ENCODE measurements at places on chromosomes 5 and 9.

- DNase-seq, result no peak
Measured at GRCh38 chr5:23223846-23224245, 283.6 kb upstream of the PRDM9 start.

DNA sequence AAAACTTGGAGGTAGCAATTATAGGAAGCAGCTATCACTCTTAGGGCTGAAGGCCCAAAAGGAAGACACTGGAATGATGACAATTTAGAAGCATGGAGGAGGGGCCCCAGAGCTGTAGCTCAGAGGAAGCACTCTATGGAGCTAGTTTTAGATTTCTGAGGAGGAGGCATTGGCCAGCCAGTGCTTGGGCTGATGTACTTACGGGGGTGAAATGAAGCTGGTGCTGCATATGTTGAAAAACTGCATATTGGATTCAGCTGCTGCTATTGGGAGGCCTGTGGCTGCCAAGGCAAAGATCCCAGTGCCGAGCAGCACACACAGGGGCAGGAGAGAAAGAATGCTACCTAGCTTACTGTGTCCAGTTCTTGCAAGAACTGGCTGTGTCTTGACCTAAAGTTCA, 53.9 kb upstream of the HMHB1 start:
- DNase-seq, result no peak

- no peak for DNase-seq
Measured at GRCh38 chr9:137406085-137406760, 16.7 kb downstream of the EXD3 start.

GRCh38 chr5:1103093-1103492, 8.8 kb downstream of the SLC12A7 start:
- DNase-seq, result no peak

DNA sequence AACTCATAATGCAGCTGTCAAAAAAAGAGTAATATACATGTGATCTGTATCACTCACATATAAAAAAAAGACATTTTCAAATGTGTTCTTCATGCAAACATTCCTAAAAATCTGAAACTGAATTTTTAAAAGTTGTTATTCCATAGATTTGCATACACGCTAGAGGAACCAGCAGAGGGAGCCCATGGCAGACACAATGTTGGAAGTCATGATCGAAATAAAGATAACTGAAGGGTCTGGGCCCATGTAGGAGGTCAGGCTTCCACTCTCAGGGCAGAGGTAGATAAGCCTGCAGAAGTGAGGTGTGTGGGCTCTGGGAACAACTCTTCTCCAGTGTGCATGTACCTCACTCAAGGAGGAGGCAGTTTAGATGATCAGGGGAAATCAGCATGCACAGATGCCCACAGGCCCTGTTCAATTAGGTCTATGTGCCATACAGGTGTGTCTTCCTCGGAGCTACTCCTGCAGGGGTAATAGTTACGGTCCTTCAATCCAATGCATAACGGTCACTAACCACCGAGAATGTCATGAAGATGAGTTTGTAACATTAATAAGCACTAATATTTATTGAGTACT, 208.6 kb downstream of the EPB41L4A start:
- DNase-seq, result peak; percentile 21

DNA sequence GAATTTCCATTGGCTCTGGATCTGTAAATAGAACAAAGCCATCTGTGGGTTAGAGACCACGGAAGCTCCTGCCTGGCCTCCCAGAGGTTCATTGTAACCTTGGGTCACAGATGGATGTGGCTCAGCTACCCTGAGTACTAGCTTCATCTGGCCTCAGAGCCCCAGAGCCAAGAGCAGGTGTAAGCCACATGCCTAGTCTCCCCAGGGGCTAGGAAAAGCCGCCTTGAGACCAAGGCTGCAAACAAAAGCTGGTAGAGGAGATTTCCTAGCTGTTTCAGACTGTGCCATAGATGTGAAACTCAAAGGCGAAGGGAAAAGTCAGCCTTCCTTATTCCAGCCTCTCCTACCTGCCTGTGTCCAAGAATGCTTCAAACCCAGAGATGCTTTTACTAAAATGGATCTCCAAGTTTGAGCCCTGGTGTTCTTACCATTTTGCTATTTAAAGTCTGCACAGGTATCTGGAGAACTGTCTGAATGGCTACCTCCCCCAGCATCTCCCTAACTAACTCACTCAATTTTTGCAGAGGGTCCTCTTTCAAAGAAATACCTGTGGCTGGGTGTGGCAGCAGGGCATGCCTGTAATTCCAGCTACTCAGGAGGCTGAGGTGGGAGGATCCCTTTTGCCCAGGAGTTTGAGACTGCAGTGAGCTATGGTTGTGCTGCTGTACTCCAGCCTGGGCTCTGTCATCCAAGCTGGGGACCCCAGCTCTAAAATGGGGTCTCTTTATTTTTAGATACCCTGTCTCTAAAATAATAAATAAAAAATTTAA, 42.3 kb upstream of the MAP1B start:
- peak; percentile 54 for DNase-seq

GRCh38 chr5:113909782-113910181, 396.3 kb downstream of the YTHDC2 start:
- DNase-seq, result no peak

DNA sequence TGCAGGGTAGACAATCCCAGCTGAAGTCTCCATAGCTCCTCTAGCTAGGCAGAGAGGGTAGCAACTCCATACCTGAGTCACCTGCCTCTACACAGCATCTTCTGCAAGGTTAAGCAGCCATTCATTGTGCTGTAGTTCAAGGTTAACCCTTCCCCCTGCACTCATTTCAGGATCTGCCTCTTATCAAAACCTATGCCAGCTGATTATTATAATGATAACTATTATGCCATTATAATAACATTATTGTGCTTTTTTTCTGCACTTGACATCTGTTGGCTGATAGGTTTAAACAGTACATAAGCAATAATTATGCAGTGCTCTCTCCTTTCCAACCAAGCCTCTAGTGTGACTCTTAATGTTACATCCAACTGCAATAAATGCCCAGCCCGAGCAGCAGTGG, 17.3 kb downstream of the SIL1 start:
- DNase-seq, result no peak

- DNase-seq, result no peak
Measured at GRCh38 chr9:105330201-105330600, 85.8 kb downstream of the SLC44A1 start.

- no peak for DNase-seq
Measured at GRCh38 chr9:107942291-107942690, 452.7 kb upstream of the KLF4 start.

GRCh38 chr9:83754383-83754977, 46.7 kb upstream of the UBQLN1 start:
- no peak for DNase-seq

GRCh38 chr9:87890837-87891236, 8.2 kb downstream of the SPATA31E1 start:
- DNase-seq, result no peak

DNA sequence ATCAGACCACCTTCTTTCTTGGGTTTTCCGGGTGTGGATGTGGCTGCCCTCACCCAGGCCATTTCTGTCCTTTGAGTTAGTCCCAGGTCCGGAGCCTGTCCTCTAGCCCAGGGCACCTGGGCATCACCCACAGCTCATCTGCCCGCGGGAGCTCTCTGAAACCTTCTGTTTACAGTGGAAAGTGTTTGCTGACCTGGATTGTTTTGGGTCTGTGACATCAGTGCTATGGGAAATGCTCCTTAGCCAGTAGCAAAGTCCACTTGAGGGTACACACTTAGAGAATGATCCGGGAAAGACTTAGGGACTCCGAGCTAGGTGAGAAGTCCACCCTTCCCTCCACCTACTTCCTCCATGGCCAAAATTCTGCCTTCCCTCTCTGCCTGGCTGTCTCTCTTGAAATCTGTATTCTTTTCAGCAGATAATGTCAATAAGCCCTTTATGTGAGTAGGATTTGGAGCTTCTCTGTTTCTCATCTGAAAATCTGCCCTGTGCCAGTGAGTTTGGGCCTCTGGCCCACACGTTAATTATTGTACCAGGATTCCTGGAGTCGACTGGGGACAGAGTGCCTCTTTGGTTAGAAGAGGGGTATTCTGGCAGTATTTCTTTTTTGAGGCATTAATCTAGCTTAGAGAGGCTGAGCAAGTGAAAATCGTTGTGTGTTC, 19.9 kb downstream of the ABLIM3 start:
- DNase-seq, result peak; percentile 93

DNA sequence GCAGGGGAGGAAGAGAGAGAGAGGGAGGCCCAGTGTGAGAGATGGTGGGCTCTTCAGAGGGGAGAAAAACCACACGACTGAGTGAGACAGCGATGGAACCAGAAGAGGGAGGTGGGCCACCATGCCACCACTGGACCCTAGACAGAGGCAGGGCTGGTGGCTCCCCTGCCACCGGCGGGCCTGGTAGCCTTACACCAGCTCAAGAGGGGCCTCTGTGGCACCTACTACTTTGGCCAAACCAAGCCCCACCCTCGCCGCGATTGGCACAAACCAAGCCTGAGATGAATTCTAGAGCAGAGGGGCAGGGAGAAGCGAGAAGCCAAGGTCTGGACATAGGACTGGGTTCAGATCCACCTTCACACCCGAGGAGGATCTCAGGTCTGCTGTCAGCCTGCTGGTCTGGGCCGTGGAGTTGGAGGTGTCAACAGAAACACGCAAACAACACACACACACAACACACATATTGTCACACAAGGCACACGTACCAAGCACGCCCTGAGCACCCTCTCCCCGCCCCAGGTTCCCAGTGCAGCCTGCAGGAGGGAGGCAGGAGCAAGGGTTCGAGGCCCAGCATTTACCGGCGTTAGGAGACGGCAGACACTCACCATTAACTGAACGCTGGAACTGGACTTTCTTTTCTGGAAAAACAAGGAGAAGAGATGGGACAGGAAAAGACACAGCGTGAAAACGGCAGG, 49.4 kb downstream of the SLC6A7 start:
- no peak for DNase-seq

DNA sequence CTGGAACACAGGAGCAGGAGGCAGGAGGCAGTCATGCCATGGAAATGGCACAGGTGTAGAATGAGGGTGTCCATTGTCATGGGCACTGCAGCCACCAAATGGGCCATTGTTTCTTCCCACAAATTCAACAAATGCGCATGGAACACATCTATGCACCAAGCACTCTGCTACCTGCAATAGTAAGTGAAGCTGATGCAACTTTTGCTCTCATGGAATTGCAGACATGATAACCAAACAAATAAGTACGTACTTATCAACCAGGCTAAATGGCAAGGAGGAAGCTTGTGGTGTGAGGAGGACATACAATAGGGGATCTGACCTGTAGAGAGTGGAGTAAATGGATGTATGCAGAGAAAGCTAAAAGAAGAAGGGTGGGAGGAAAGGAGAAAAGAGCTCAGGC, 116.8 kb downstream of the TRIM36 start:
- no peak for DNase-seq

DNA sequence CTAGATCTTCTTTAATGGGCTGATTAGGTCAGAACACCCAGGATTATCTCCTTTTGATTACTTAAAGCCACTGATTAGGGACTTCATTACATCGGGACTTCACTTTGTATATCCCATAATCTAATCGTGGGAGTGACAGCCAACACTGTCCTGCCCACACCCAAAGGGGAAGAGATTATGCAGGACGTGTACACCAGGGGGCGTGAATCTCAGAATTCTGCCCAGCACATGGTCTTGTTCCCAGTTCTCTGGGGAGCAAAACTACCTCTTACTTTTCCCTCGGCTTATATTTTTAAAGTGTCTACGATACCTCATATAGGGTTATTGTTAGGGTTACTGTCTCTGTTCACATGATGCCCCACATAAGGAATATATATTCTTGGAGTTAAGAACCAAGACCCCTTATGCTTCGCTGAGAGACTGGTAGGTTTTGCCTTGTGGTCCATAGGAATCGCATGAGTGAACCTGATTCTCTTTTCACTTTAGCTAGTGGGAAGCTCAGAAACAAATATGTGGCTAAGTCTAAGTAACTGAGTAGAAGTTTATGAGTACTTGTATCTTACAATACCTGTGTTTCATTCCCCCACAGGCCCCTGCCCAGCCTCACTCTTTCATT, 192.7 kb downstream of the GNA14 start:
- peak; percentile 13 for DNase-seq

GRCh38 chr5:37929791-37930190, 90.0 kb upstream of the GDNF start:
- no peak for DNase-seq

- peak; percentile 75 for DNase-seq
Measured at GRCh38 chr5:36305571-36306326, 4.0 kb upstream of the RANBP3L start.

GRCh38 chr5:131505237-131505908, 129.7 kb downstream of the RAPGEF6 start:
- no peak for DNase-seq

Data from cerebellar cortex (tissue), 1 donor.